Putamen (tissue), 1 donor: ENCODE measurements at places on chromosomes 4 and X.

GRCh38 chr4:81495345-81495744 lies 23.6 kb upstream of the RASGEF1B start:
- DNase-seq: no peak

- DNase-seq: no peak
Measured at GRCh38 chr4:157772907-157773306, 399.9 kb downstream of the GASK1B start.

DNA sequence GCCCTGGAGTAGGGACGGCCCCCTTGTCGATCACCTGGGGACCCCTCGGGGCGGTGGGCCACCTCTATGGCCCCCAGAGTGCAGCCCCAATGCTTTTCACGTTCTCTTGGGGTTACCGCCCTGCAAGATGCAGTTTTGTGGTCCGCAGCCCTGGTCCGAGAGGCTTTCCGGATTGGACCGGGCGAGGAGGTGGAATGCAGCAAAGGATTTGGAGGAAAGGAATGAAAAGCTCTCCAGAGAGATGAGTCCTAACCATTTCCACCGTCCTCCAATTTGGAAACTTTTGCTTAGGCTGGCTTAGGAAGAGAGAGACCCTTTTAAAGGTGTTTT lies 601 bp downstream of the SLC25A43 start:
- no peak for DNase-seq

DNA sequence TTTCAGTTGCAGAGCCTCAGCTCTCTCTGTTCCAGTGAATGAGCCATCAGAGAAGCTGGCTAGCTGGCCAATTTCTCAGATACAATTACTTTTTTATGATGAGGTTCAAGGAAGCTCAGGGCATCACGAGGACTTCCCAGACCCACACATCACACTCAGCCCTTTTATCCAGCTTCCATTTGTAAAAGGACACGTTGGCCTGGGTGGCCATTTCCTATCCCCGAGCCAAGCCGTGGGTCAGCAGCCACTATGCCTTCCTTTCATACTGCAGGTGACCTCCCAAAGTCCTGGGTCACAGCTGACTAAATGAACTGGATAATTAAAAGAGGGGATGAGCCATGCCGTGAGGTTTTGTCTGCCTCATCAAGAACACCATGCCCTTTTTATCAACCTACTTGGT lies 236.9 kb upstream of the PPARGC1A start:
- no peak for DNase-seq

DNA sequence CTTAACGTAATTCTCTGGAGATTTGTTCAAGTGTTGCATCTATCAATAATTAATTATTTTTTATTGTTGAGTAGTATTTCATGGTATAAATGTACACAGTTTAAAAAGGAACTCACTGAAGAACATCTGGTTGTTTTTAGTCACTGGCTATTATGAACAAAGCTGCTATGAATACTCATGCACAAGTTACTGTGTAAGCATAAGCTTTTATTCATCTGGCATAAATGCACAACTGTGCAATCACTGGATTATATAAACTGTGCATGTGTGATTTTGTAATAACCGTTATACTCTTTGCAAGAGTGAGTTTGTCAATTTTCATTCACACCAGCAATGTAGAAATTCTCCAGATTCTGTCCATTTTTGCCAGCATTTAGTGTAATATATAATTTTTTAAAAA lies 43.8 kb upstream of the UBQLN2 start:
- no peak for DNase-seq
